ENCODE measurements at places on chromosomes 12 and 14.

GRCh38 chr12:7319930-7320329, 16.1 kb downstream of the ACSM4 start:
- no peak for DNase-seq

- DNase-seq: peak; percentile 40
Measured at GRCh38 chr12:82479511-82479910, 121.2 kb downstream of the METTL25 start.

DNA sequence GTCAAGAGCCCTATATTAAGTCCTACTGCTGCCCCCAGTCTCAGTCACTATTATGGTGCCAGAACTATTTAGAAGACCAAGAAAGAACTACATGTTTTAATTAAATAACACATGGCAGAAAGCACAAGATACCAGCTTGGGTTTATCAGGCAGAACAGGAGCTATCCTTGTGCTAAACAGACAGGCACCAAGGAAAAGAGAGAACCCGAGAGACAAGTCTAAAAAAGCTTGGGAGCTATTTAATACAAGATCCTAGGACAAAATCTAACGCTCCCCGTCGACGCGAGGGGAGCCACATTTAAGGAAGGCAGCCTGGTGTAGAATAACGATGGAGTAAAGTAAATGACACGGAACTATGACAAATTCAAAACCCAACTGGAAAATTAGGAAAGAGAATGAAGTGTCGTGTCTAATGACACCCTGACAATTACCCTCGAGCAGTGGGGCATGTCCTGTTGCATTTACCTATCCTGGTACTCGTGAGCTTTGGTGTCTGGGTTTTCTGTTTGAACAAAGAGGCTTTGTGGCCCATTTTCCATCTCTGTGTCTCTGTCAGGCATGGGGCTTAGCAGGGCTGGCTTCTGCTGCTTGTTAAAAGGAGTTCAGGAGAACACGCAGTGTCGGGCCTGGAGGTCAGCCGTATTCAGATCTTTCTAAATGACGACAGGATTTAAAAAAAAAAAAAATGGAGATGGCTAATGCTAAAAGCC, 140.6 kb downstream of the ETNK1 start:
- DNase-seq: no peak

DNA sequence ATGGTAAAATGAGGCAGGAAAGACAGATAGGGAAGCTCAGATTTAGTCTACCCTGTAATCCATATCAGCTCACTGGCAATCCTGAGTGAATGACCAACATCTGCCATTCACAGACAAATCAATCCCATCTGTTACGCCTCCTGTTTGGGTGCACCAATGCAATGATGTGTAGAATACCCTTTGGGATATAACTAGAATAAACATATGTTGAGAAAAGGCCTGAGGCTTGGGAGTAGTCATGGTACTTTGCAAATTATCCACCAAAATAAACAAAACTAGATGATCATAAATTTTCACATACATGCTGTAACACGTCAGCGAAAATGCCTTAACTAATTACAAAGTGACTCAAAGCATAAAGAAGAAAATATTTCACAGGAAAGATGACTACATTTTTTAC, 78.8 kb downstream of the KCNC2 start:
- no peak for DNase-seq

GRCh38 chr12:123109319-123109772, 41.5 kb downstream of the PITPNM2 start:
- DNase-seq: no peak

- no peak for DNase-seq
Measured at GRCh38 chr14:30312214-30312613, 246.7 kb upstream of the G2E3 start.

DNA sequence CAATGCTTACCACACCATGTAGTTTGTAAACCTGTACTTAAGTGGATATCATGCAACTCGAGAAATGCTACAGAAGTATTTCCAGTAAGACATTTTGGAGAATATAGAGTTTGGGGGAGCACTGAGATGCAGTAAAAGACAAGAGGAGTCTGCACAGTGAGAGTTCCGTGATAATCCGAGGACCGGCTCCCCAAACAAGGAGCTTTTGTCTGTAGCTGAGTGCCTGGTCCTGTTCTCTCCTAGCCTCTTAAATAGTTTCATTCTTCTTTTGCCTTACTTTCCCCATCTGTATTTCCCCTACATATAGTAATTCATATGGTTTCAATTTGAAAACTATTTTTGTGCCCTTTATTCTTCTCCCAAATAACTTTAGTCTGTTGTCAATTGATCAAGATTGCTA, 364.1 kb downstream of the EGLN3 start:
- DNase-seq: no peak

- no peak for DNase-seq
Measured at GRCh38 chr12:54987611-54988231, 3.2 kb upstream of the TESPA1 start.

- DNase-seq: no peak
Measured at GRCh38 chr12:116393255-116393654, 115.8 kb upstream of the MED13L start.

DNA sequence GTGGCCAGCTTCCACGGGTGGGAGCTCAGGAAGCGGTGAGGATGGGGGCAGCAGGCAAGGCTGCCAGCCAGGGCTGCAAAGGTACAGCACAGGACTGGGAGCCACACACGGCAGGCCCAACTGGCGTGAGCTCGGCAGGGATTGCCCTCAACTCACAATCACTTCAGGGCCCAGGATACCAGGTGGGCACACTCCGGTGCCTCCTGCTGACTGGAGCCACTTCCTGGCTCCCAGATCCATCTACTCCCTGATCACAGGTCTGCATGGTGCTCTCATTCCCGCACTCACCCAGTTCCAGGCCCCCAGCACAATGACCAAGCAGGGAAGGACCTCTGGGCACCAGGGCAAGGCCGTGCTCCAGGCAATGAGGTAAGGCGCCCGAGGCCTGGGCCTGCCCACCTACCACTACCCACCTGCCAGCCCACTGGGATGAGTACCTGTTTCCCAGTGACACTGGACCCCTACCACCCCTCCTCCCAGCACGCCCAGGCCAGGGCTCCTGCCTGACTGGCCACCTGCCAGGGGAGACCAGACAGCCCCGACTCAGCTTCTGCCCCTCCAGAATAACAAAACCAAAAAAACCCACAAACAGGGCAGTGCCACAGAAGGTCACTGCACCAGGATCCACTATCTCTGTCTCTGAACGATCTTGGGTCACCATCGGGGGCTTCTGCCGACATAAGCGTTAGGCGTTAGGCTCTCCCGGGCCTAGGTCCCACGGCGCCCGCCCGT, 1.8 kb downstream of the JAG2 start:
- no peak for DNase-seq

DNA sequence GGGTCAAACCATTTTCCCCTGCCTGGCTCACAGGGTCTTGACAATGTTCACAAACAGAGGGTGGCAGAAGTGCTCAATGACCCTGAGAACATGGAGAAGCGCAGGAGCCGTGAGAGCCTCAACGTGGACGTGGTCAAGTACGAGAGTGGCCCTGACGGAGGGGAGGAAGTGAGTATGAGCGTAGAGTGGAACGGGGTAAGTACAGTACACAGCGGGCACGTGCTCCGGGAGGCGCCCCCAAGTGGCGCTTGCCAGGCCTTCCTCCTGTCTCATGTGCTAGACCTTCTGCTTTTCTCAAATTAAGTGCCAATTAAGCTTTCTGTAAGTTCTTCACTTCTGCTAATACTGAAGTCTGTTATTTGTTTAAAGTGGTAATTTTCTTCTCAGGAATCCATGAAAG, 35.9 kb downstream of the XRCC3 start:
- no peak for DNase-seq

DNA sequence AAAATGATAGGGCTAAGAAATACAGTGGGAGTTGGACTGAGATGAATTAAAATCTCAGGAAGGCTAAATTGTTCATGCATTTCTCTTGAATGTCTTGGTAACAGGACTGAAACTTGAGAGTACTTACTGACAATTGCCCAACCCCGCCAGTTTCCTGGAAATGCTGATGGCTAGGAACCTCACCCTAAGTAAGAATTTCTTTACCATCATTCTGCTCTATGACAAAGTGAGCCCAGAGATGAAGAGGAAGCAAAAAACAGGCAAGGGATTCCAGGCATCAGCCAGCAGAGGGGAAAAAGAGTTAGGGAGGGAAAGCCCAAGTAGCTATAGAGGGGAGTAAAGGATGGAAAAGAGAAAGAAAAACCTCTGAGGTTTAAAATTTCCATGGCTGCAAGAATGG, 397.7 kb downstream of the MDGA2 start:
- no peak for DNase-seq

GRCh38 chr12:68785358-68785757, 22.6 kb upstream of the MDM2 start:
- DNase-seq: no peak

DNA sequence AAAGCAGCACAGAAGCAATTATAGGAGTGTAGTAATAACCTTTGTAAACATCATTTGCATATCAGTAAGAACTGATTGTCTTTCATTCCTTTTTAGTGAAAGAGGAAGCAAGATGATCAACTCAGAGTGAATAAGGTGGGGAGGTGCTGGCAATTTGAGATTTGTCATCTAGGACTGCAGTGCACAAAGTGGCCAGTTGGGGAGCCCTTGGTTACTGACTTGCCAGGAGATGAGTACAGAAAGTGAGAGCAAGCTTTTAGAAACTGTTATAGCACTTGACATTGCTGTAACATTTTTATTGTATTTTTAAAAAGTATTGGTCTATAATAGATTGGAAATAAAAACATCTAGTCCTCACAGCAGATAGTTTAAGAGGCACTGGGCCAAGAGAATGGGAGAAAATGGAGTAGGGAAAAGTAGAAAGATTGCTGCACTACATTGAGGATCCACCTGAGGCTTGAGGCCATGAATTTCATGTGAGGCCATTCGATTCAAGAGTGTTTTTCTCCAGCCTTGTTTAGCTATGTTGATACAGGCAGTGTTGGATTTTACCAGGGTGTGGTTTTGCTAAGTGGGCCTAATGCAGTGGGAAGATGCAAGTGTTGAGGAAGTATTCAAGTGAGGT, 98.2 kb downstream of the SNAPC1 start:
- peak; percentile 13 for DNase-seq

- no peak for DNase-seq
Measured at GRCh38 chr12:108017472-108018057, 111.5 kb upstream of the WSCD2 start.

DNA sequence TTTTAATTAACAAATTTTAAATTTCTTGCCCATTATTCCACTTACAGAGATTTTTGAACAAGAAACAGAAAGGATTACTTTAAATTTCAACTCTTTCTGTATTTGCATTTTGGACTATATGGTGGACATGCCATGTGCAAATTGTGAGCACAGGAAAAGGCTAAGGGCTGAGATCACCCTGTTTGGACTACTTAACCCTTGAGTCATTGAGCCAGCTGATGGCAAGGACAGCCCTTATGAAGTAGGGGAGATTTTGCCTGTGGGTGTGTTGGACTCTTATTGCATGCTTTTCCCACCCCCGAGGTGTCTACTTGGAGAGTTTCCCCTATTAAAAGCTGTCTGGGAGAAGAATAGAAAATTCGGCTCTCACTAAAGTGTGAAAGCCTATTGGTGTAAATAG, 17.2 kb downstream of the DERA start:
- DNase-seq: peak; percentile 19

DNA sequence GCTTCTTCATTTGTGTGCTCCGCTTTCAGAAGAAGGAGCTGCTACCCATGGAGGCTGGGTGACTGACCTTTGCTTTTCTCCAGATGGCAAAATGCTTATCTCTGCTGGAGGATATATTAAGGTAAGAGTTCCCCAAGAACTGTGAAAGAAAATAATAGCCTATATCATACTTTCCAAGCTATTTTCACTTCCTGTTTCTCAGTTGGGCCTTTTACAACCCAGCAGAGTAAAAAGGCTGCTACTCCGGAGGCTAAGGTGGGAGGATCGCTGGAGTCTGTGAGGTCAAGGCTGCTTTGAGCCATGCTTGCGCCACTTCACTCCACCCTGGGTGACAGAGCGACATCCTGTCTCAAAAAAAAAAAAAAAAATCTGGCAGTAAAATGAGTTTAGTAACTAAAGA, 82.1 kb downstream of the APAF1 start:
- DNase-seq: no peak

GRCh38 chr12:77402716-77403115, 337.3 kb upstream of the E2F7 start:
- peak; percentile 66 for DNase-seq

DNA sequence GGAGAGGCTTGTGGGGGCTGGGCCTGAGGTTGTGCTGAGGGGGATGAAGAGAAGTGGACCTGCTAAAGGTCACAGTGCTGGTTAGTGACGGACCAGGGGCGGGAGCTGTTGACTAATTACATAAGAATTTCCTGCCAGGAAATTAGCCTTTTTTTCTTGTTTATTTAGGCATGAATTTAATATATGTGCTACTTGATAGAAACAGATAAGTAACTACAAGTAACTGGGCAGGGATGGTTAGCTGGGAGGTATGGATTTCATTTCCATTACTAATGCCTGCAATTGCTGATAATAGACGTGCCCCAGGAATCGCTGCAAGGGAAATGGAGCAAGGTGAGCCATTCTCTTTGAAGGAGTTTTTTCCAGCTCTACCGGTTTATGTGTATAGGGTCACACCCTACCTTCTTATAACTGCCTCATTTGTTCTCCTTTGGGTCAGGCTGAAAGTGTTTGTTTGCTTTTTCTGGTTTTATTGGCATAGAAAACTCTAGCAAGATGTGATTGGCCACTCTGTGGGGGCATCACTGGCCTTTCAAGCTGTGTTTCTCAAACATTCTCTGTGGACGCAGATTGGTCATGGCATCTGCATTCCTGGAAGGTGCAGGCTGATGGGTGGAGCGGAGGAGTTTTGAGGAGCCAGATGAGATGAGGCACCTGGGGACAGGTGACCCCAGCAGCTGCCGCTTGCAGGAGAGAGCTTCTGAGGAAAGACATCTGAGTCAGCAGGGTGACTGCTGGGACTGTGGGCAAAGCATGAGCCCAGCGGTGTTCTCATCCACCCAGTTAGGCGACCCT, 19.0 kb upstream of the GPRC5A start:
- DNase-seq: no peak

GRCh38 chr14:52286661-52287649, 19.5 kb downstream of the PTGDR start:
- DNase-seq: no peak

All from astrocyte of the cerebellum (primary cell).